ENCODE measurements at places on chromosomes 11 and 22. TPM values are rescaled to one million over a fixed set of nuclear protein-coding genes. Genes with fewer than 3 reads are reported as not detected.

The LSP1 gene
- total RNA-seq, result 303 TPM

The MED17 gene
- 31.1 TPM for total RNA-seq

DNA sequence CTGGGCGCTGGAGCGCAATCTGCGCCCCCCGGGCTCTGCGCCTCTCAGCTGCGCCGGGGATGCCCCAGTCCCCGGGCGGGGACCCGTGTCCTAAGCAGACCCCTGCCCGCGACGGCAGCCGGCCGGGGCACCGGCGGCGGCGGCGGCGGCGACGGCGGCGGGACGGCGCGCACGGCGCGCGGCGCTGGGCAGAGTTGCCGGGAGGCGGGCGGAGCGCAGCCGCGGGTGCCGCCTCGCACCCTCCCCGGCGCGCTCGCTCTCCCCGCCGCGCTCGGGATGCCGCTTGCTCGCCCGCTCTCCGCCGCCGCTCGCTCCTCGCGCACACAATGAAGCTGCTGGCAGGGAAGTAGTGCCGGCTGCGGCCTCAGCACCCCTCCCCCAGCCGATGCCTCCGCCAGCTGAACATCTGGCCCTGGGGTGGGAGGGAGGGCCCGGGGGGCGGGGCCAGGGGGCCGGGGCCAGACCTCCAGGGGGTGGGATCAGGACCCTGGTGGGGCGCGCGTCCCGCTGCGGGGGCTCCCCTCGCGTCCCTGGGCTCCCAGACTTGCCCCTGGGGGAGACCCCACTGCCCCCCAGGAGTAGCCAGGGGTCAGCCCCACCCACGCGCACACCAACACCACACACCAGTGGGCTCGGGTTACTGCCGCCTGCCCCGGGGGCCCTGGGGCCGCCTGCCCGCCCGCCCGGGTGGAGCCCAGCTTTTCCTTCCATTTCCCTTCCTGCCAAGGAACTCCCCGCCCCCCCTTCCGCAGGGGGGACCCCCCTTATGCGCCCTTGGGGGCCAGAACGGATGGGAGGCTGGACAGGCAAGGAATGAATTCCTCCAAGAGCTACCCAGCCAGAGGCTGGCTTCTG is at the start of gene RCOR2:
RCOR2 (minus strand) TSS at position 328 of the 855 bp plus-strand sequence. CDS start 708 bp downstream, outside the sequence.
- peak; percentile 91 for DNase-seq

- no peak for DNase-seq
Observed at GRCh38 chr11:114154271-114155047, 94.9 kb downstream of the ZBTB16 start.

DNA sequence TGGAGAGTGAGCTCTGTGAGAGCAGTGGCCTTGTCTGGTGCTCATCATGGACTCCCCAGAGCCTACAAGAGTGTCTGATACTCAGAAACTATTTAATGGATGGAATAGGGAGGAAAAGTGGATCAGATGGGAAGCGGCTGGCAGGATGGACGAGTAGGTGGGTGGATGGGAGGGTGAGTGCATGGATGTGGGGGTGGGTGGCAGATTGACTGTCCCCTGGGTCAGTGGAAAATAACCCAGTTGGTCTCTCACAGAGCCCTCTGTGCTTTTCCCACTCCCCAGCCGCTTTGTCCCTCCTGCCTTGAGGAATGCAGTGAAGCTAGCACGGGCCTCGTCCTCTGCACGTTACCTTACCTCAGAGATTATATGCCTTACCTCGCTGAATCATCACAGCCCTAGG is 5.9 kb downstream of the SPI1 start:
- DNase-seq, result no peak

- DNase-seq, result no peak
Observed at GRCh38 chr22:22519591-22519990, 479 bp downstream of the ZNF280A start.

DNA sequence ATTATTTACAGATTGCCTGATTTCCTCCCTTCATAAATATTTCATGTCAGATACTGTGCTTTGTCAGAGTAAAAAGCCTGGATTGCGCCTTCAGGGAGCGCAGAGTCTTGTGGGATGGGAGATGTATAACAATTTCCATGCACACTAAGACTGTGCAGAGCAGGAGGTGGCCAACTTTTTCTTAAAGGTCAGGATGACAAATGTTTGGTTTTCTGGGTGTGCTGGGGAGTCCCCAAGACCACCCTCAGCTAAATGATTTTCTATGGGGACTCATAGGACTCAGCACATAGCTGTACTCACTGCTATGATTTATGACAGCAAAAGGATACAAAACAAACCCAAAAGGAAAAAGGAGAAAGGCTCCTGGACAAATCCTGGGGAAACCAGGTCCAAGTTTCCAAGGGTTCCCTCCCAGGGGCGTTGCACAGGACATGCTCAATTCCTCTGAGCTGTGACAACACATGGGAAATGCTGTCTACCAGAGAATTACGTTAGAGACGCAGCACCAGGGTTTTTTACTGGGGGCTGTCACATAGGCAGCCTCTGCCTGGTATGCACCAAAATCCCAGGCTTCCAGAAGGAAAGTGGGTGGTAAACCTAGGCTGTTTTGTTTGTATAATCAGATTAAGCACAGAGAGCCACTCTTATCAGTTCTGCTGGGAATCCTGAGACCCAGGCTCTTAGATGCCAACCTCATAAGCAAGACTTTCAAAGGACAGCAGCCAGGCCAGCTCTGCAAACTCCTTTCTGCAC is 59.1 kb downstream of the CSNK2A3 start:
- no peak for DNase-seq

- DNase-seq, result no peak
Observed at GRCh38 chr22:45007391-45008185, 2.2 kb downstream of the PHF21B start.

GRCh38 chr11:76207642-76208401 is 1.5 kb upstream of the WNT11 start:
- DNase-seq, result peak; percentile 75

DNA sequence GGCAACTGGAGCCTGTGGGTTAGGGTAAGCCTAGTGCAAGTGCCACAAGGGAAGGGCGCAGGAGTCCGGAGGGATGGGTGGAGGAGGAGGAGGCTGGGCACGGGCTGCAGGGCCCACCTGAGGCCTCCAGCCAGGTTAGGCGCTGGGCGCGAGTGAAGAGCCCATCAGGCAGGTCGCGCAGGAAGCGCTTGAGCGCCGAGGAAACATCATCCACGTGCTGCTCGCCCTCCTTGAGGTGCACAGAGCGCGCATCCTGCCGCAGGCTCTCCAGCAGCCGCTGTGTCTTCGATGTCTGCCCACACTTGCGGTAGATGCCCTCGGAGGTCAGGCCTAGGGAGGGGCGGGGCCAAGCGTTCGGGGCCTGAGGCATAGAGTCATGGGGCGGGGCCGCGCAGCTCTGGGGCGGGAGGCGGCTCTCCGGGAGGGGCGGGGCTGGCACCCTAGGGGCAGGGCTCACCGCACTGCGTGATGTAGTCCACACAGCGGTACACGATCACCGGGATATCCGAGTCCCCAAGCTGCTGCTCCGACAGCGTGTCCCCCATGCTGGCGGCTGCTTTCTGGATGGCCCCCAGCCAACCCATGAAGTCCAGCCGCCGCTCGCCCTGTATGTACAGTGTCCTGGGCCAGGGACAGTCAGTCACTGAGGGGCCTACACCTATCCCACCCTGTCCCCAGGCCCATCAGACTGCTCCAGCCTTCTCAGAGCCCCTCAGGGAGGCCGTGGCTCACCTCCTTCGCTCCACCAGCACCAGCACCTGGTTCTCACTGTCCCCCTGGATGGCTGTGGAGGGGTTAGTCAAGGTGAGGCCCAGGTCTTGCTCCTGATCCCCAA is 22.9 kb upstream of the PDE2A start:
- DNase-seq, result no peak

- DNase-seq, result no peak
Observed at GRCh38 chr11:111021131-111021530, 224.4 kb upstream of the POU2AF2 start.

GRCh38 chr11:6284250-6284649 is 24.6 kb downstream of the CCKBR start:
- DNase-seq, result no peak

- no peak for DNase-seq
Observed at GRCh38 chr11:11882539-11882938, 40.8 kb downstream of the USP47 start.

DNA sequence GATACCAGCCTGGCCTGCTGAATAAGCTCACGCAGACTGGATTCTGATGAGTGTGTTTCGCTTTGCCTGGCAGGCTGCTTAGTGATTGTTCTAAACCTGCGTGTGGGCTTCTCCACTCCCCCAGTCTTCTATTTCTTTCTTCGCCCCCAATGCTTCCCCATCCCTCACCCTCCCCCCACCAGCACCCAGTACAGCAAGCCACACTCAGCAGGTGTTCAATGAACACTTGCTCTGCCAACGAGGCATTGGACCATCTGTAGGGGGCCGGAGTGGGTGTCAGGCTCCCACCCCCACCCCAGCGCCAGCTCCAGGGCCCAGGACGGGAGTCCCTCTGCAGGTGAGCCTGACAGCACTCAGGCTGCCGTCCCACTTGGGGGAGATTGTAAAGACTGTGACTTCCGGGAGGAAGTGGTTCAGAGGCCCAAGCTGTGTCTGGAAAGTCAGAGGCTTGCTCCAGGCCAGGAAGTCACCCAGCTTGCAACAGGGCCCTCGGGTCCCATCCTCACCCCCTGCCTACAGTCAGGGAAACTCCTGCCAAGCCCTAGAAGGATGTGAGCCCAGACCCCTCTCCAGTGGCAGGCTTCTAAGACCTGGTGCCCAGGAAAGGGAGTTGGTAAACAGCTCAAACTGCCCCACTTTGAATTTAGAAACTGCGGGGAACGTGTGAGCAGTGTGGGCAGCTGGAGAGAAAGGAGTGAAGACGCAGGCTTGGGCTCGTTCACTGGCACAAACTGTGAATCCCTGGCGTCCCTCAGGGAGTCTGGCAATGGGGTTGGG is 66.3 kb upstream of the PRDM11 start:
- peak; percentile 94 for DNase-seq

DNA sequence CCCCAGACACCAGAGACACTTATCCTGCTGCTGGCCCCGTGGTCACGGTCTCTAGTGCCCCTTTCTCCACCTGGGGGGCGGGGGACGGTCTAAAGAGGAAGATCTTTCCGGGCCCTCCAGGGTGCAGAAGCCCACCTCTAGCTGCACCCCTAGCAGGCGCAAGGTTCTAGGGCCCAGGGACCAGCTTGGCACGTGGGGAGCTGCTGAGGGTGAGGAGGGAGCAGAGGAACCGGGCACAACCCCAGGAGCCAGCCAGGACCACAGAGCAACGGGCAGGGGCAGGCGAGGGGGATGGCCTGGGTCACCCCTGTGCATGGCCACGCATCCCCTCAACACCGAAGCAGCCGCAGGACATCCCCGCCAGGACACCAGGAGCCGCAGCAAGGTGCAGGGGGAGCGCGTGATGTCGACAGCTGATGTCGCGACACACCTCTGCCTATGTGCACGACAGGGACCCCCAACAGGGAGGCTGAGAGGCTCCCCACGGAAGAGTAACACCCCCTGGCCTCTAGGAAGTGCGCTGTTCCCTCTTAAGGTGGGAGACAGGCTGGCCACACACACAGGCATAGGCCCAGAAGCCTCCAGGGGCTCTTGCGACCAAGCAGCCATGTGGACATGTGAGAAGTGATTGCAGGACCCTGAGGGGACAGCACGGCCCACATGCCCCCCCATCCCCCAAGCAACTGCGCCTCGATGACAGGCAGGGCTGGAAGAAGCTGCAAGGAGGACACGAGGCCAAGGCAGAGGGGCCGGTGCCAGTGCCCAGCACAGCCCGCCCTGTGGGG is 5.1 kb downstream of the LRFN4 start:
- DNase-seq, result no peak

Measured in OCI-LY7 (cell line).